CD4-positive, alpha-beta T cell treated with Interleukin-10 for 1 hour (primary cell): ENCODE measurements at places on chromosomes 4 and X.

- no peak for DNase-seq
Measured at GRCh38 chr4:72665171-72665968, 96.3 kb upstream of the ADAMTS3 start.

GRCh38 chrX:77597511-77597910 lies 150.3 kb downstream of the FGF16 start:
- no peak for DNase-seq

GRCh38 chr4:85681221-85681657 lies 206.3 kb downstream of the ARHGAP24 start:
- peak; percentile 1 for DNase-seq

DNA sequence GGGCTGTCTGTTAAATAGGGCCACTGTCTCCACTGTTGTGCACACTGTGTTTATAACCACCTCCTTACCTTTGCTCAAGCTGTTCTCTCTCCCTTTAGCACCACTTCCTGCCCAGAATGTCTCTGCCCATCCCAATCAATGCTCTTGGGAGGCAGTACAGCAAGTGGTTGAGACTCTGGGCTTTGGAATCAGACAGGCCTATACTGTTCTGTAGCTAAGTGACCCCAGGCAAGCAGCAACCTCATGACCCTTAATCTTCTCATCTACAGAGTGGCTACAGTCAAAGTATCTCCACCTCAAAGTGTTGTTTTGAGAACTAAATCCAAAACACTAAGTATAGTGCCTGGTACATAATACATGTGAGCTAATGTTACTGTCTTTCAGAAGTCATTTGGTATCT lies 3.8 kb upstream of the TXK start:
- peak; percentile 24 for DNase-seq

DNA sequence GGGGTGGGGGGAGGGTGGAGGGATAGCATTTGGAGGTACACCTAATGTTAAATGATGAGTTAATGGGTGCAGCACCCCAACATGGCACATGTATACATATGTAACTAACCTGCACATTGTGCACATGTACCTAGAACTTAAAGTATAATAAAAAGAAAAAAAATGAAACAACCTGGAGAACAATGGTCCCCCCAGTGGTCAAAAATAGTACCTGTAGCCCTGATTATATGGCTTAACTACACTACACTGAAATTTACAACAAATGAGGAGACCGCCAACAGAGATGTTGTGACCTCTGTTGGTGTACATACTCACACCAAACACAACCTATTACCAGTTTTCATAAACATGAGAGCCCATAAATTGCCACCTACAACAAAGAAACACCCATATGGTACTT lies 7.3 kb upstream of the MAGEE1 start:
- no peak for DNase-seq

- no peak for DNase-seq
Measured at GRCh38 chr4:98851806-98852205, 77.1 kb downstream of the EIF4E start.

GRCh38 chrX:19897091-19897490 lies 9.7 kb upstream of the SH3KBP1 start:
- no peak for DNase-seq

DNA sequence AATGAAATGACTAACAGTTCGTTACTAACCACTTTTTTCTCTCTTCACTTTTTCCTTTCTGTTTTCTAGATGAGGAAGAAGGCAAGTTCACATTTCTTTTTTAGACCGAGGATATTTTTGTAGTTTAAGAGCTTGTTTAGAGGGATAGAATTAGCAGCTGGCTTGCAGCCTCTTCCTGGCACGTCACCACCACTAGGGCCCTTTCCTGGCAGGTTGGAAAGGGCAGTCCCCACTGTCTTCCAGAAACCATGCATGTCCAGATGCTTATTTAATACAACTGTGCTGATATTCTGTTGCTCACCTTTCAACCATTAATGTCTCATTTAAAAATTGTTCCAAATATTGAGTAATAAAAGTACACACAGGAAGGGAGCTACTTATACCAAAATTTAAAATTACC lies 209.5 kb upstream of the PACRGL start:
- no peak for DNase-seq

- no peak for DNase-seq
Measured at GRCh38 chrX:134246282-134246681, 9.3 kb downstream of the CCDC160 start.

DNA sequence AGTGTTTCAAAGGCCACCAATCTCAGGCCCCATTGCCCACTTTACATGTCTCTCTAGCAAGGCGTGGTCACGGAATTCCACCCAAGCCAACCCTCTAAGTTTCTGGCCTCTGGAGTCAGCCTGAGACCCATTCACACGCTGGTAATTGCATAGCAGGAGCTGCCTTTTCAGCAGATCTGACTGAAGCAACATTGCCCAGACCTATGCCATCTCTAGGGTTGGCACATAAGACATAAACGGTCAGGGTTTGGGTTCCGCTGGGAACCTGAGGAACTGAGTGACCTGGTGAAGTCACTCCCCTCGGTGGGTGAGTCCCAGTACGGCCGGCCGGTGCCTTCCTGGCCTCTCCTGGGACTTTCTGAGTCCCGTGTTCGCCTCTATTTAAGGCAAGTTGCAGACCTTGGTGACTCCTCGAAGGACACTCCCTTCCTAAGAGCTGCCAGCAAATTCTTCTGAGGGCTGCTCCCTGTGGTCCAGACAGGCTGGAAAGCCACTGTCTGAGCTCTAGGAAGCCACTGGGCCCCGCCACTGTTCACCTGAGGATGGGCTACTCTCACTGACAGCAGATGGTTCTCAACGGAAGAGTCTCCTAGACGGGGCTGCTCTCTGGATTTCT lies 15.9 kb downstream of the CTAG1A start:
- no peak for DNase-seq

DNA sequence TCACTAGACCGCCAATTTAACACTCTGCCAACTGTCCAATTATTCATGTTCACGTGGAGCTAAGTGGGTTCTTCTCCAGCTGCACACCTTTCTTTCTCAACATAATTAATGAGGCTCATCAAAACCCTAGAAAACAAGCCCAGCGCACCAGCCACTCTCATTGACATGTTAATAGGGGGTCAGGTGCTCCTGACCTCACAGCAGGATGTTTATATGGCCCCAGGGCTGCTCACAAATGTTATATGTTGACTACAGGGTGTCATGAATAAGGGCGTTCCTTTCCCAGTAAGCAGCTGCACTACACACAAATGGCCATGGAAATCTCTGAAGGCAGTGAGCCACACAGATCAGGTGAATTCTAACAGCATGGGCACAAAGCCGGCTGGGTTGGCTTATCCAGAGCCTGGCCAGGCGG lies 209.8 kb downstream of the MGST2 start:
- no peak for DNase-seq

GRCh38 chrX:16148896-16149295 lies 18.4 kb upstream of the MAGEB17 start:
- no peak for DNase-seq

GRCh38 chrX:42686296-42686695 lies 91.7 kb downstream of the PPP1R2C start:
- no peak for DNase-seq

GRCh38 chrX:84144281-84144680 lies 43.7 kb downstream of the RPS6KA6 start:
- no peak for DNase-seq

DNA sequence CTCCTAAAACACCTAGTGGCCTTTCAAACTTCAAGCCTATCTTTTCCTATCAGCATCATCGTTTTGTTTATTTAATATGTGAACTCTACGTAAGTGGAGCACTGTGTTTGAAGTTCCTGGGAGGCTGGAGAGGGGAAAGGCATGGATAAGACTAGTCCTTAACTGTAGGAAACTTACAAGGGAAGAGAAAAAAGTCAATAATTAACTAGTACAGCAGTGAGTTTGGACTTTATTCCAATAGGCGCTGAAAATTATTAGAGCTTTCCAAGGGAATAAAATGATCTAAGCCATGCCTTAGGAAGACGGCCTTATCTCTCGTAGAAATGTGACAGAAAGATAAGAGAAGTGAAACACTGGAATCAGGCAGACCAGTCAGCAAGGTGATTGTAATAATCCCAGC lies 55.3 kb downstream of the AMOT start:
- no peak for DNase-seq

GRCh38 chrX:107537815-107538214 lies 88.4 kb downstream of the FRMPD3 start:
- DNase-seq, result peak; percentile 43

DNA sequence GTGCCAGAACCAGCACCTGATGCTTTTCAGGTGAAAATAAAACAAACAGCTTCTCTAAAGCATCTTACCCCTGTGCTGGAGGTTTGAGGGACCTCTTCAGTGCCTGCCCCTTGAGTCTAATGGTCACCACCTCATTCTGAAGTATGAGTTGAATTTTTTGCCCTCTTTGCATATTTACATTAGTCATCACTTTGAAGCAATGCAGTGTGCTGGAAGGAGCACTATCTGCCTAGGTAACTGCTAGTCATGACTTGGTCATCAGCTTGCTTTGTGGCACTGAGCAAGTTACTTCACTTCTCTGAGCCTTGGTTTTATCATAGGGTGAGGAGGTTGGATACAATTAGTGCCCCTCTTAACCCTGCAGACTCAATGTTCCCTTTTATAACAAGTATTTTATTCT lies 44.9 kb downstream of the SPATA18 start:
- no peak for DNase-seq

DNA sequence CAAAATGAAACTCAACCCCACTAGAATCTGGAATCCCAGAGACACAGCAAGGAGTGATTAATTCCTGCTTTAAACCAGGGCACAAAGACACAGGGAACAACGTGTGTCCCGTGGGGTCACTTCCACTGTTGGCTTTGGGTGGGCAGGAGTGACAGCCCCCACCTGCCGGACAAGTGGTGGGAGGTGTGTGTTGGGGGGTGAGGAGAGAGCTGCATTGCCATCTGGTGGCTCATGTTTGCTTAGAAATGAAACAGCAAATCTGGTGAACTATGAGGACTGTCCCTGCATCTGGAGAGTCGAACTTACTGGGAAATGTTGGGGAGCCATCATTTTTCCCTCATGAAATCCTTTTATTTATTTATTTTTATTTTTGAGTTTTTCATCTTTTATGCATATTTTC lies 75.9 kb upstream of the AFAP1 start:
- DNase-seq, result no peak

- no peak for DNase-seq
Measured at GRCh38 chrX:42825201-42825600, 47.2 kb upstream of the PPP1R2C start.

DNA sequence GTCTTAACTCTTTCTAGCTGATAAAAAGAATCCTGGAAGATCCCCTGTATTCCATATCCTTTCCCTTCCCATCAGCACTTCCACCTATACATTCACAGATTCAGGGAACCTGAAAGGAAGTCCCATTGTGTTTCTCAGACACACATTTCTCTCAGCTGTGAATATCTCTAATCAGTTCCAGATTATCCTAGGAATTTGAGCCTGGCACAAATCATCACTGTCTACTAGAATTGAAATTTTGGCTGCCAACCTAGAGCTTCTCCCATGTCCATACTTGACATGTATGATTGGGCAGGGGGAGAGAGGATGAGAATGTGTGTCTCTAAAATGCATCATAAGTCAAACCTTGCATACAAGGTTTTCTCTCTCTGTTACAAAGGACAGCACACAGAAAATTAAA lies 53.1 kb downstream of the NDST3 start:
- DNase-seq, result no peak

DNA sequence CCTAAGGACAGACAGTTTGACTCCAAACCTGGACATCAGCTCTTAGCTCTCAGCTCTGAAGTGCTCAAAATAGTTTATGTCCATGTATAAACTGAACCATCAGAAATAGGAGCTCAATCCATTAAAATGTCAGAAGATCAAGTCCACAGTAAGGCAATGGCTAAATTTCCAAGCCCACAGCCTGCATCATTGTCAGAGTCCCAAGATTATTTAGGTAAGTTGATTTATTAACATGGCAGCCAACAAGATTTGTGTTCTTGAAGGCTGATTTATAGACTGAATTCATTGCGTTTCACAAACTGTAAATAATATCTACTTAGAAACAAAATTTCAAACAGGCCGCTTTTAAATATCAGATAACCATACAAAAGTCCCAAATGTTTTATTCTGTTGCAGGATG lies 286.5 kb upstream of the ADGRL3 start:
- no peak for DNase-seq

GRCh38 chr4:74544655-74545361 lies 99.9 kb downstream of the AREG start:
- no peak for DNase-seq

DNA sequence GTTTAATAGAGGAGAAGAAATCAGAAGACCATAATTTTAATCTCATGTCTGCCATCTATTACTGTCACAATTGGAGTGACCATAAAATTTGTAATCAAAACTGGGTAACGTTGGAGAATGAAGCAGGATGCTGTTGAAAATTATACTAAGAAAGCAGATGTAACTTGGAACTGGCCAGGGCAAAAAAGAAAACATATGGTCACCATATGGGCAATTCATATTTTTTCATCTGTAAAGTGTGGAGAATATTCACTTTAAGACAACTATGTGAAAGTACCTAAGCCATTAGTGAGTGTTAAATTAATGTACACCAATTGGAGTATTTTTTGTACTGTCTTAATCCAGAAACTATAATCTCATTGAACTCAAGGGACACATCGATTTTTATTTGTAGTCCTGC lies 1008.0 kb downstream of the GLUD2 start:
- no peak for DNase-seq

DNA sequence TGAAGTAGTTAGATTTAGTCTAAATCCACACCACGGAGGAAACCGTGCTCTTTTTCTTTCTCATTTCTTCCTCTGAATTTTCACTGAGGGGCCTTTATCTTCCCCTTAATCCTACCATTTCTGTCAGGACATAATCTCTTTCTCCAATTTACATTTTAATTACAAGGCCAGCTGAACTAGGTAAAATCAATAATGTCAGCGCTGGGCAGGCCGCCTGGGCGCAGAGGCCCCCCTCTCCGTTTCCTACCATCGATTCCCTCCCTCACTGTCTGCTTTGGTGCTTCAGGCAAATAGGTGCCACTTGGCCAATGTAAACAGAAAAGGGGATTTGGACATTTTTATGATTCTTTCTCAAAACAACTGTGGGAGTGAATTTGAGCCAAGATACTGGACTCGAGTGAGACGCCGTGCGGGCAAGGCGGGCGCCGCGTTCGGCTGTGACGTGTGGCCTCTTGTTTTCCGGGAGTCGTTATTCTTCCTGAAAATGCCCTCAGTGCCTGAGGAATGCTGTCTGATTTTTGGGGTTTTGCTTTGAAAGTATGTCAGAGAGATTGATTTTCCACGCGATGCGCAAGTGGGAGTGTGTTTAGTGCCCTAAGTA lies 22.6 kb downstream of the UVSSA start:
- no peak for DNase-seq

DNA sequence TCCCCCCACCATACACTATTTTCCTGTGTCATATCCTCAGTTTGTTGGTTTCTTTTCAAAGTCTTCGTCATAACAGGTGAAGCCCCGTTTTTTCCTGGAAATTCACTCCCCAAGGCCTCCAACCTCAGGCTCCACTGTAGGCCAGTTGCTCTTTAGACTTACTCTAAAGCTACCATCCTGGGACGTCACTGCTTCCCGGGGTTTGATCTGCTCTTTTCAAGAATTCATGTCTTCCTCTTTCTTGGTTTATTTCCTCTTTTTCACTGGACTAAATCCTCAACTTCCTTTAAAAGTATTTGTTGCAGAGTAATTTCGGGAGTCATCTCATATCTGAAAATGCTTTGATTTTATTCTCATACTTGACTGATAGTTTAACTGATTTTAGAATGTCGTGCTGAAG lies 6.5 kb upstream of the SERTM2 start:
- no peak for DNase-seq

GRCh38 chrX:120485638-120486520 lies 16.8 kb upstream of the LAMP2 start:
- DNase-seq, result peak; percentile 68

- DNase-seq, result no peak
Measured at GRCh38 chrX:6363188-6363587, 134.5 kb upstream of the NLGN4X start.

GRCh38 chr4:111871802-111872201 lies 273.5 kb upstream of the FAM241A start:
- no peak for DNase-seq
